ENCODE measurements at places on chromosomes 16 and 17.
A peak's percentile ranks its signal among the peaks of the same experiment; 100 is the strongest.

GRCh38 chr17:48577946-48578615 lies at the start of gene HOXB4:
TSS of gene HOXB4 (minus strand) at chr17:48578350. CDS start at chr17:48578319, 31 bp downstream.
- peak; percentile 78 for DNase-seq

GRCh38 chr17:48240562-48241130 lies 133.1 kb downstream of the SNX11 start:
- no peak for DNase-seq

- DNase-seq: no peak
Observed at GRCh38 chr17:58219789-58220183, 731 bp upstream of the MKS1 start.

GRCh38 chr17:42669977-42670788 lies 6.6 kb downstream of the PLEKHH3 start:
- DNase-seq: peak; percentile 44
